Activated CD4-positive, CD25-positive, alpha-beta regulatory T cell treated with anti-CD3 and anti-CD28 coated beads, Interleukin-2, amount 50 U/mL, for 16 hours (primary cell): ENCODE measurements at places on chromosomes 6 and 20.

GRCh38 chr6:132483779-132484679 is 28.9 kb downstream of the STX7 start:
- peak; percentile 10 for DNase-seq

- DNase-seq, result no peak
Observed at GRCh38 chr20:32447136-32448027, 89.3 kb downstream of the ASXL1 start.

- no peak for DNase-seq
Observed at GRCh38 chr6:170248111-170248805, 42.6 kb downstream of the DLL1 start.

DNA sequence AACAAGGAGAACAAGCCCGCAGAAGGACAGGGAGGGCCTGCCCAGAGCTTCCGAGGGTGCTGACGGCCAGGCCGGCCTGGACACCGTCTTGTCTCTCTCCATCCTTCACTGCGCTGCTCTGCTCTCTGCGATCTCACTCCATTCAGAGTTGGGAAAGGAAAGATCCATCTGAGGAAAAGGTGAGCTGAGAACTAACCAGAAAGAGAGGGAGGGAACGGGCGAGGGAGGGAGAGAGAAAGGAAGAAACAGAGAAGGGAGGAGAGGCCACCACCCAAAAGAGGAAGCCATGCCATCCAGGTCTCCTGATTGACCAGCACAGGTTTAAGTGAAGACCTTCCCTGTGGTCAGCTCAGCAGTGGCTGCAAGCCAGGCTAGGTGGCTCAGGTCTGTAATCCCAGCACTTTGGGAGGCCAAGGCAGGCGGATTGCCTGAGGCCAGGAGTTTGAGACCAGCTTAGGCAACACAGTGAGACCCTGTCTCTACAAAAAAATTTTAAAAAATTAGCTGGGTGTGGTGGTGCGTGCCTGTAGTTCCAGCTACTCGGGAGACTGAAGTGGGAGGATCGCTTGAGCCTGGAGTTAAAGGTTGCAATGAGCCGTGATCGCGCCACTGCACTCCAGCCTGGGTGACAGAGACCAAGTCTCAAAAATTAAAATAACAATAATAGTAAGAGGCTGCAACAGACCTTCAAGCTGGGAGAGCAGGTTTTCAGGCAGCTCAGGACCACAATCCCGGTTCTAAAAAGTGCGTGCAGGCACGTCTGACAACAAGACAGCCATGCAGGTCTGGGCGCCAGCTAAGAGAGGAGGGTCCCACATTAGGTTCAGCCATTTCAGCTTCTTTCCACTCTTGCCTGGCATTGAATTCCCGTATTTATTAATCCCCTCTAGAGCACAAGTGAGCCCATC is 34.2 kb upstream of the DLGAP4 start:
- no peak for DNase-seq

DNA sequence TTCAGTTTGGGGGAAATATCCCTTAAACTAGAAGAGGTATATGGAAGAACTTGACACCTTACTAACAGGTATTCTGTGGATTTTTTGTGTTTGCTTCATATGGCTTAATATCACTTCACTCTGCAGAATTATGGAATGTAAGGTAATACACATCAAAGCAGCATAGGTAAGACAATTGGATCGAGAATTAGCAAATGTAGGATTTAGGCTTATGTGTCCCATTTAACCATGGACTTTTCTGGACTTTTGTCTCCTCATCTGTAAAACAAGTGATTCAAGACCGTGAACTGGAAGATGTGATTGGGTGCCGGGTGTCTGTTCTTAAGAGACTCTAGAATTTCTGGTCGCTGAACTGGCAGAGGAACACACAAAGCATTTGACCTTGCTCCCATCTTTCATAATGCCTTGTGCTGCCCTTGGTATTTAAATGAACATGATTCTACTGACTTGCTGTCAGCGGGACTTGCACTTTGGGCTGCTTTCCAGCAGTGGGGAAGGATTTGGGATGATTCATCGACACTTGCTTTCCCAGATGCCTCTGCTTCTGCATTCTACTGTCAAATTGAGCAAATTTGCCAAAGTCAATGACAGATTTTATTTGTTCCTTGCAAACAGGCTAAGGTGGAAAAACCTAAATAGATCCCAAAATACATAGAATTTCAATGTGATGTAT is 199.8 kb downstream of the PLCB1 start:
- DNase-seq, result no peak

DNA sequence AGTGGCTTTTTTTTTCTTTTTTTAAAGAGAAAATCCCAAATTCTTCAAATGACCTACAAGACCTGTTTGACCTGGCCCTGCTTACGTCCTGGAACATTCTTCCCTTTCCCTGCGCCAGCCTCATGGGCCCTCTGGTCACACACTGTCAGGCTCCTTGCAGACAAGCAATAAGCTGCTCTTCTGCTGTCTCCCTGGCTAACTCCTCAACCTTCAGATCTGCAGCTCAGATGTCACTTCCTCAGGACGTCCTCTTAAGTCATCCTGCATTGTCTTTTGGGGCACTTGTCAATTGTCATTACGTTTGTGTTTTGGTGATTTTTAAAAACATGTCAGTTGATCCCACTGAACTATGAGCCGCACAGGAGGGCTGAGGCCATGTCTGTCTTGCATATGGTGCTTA is 28.9 kb upstream of the SLC35D3 start:
- no peak for DNase-seq

GRCh38 chr6:45619211-45619760 is 241.6 kb upstream of the SUPT3H start:
- no peak for DNase-seq

DNA sequence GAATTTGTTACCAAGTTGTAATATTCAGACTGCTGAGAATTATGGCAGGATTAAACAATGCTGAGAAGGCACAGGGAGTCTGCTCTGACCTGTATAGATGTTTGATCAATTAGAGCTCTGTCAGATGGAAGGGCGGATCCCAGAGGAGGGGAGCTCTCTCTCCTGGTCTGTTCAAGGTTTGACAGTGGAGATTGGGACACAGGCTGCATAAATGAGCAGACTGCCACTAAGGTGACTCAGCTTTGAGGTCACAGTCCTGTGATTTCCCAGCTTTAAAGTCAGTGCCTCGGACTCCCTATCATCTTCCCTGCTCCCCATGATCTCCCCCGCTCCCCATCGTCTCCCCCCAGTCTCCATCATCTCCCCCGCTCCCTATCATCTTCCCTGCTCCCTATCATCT is 59.2 kb upstream of the SLC22A23 start:
- no peak for DNase-seq
